Psoas muscle (tissue), 8 donors: ENCODE measurements at places on chromosomes 7 and 10. TPM values are rescaled to one million over a fixed set of nuclear protein-coding genes. Genes with fewer than 3 reads are reported as not detected.

Gene SFXN2
- 1.7 TPM for polyA plus RNA-seq

- no peak for DNase-seq
Observed at GRCh38 chr7:79282882-79283602, 170.4 kb downstream of the MAGI2 start.

- DNase-seq = no peak
Observed at GRCh38 chr7:7565746-7566650, 686 bp upstream of the MIOS start.

GRCh38 chr10:132928261-132928660, 14.1 kb downstream of the CFAP46 start:
- DNase-seq = no peak

DNA sequence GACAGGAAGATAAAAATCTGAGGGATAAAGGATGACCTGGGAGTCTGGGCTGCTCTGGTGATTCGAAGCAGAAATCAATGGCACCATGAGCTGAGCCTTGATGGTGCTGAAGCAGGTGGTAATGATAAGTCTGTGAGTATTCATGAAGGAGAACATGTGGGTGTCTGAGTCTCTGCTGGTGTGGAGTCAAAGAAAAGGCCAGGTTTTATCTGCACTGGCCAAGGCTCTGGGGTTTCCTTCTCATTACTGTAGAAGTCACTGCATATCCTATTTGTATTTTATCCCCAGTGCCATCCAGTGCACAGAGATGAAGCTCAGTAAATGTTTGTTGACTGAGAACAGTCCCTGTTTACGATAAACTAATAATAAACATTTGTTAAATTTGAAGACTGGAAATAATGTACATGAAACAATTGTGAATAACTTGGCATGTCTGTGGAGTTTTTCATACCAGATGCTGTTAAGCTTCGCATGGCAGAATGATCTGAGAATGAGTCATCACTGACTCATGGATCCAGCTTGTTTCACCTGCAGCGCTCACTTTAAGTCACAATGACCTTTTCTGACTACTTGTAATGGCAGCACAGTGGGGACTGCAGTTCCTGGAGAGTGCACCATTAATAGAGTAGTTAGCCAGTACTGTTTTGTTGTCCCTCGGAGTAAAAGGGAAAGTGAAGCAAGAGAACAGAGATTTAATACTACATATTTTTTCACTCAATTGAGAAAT, 538.5 kb downstream of the HTR7 start:
- no peak for DNase-seq

DNA sequence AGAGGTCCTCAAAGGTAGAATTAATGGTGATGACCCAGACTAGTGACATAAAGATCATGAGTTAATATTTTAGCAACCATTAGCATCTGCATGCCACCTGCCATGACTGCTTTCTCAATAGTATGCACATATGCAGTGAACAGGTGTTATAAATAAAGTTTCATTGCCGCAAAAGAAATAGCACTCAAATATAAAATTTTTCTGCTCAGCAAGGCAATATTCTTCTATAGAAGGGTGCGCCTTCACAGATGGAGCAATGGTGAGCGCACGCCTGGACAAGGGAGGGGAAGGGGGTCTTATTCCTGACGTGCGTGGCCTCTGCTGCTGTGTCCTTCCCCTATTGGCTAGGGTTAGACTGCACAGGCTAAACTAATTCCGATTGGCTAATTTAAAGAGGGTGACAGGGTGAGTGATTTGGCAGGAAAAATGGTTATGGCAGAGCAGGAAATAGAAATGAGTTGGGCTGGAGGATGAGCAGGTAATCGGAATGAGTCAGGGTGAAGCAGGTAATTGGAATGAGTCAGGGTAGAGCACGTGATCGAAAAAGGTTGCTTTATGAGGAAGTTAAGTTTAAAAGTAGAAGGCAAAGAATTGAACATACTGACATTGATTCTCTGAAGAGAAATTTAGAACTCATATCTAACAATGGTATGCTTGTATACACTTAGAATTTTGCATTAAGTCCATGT, 24.7 kb upstream of the TRIM24 start:
- no peak for DNase-seq

- DNase-seq = no peak
Observed at GRCh38 chr10:31479752-31480151, 160.7 kb downstream of the ZEB1 start.

DNA sequence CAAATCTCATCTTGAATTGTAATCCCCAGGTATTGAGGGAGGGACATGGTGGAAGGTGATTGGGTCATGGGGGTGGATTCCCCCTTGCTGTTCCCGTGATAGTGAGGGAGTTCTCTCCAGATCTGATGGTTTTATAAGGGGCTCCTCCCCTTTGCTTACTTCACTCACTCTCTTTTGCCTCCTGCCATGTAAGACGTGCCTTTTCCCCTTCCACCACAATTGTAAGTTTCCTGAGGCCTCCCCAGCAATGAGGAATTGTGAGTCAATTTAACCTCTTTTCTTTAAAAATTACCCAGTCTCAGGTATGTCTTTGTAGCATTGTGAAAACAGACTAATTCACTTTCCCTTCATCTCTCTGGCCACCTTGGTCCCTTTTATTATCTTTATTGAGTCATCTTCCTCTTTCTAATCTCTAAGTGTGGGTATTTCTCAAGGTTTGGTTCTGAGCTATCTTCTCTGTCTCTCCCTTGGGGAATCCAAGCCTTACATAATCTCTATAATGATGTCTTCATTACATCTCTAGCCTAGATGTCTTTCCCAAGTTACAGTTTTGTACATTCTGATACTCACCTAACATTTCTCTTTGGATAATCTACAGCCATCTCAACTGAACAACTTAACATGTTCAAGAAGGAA, 99.1 kb upstream of the JCAD start:
- DNase-seq = no peak

- no peak for DNase-seq
Observed at GRCh38 chr7:126658684-126659083, 594.1 kb downstream of the GRM8 start.
